ENCODE measurements at places on chromosomes 4 and X. TPM values are rescaled to one million over a fixed set of nuclear protein-coding genes. Genes with fewer than 3 reads are reported as not detected.
A peak's percentile ranks its signal among the peaks of the same experiment; 100 is the strongest.

HERC6 gene
- 6.8 TPM for total RNA-seq

ARMCX5 gene
- 9.1 TPM for total RNA-seq

GRCh38 chr4:23839279-23839678 is 50.6 kb downstream of the PPARGC1A start:
- DNase-seq = no peak

- DNase-seq = no peak
These were observed 786 bp upstream of the MAGEH1 start for GRCh38 chrX:55451141-55451540.

GRCh38 chr4:144714166-144714565 is 68.2 kb downstream of the HHIP start:
- DNase-seq = no peak

GRCh38 chr4:5340991-5341451 is 289.7 kb downstream of the STK32B start:
- peak; percentile 41 for DNase-seq

WDR45 gene
- 65.5 TPM for total RNA-seq

TRO gene
- 9.9 TPM for total RNA-seq

DNA sequence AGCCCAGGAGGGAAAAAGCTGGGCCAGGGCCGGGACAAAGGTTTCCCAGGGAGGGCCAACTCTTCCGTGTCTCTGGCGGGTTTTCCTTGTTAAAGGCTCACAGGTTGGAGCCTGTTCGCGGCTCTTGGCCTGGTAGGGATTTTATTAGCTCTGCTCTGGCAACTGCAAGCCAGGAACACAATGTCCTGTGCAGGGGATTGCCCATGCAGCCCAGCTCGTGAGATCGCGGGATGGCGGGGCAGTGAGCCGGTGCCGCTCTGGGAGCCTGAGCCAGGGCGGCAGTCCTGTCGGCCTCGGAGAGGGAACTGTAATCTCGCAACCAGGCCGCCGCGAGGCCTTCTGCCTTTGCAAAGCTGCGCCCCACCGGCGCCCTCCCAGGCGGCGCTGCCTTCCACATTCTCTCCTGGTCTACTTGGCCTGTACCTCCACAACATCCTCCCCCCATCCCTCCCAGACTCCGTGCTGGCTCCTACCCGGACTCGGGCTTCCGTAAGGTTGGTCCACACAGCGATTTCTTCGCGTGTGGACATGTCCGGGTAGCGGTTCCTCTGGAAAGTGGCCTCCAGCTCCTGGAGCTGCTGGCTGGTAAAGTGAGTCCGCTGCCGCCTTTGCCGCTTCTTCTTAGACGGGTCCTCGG is 2.1 kb downstream of the PITX2 start:
- DNase-seq = no peak

DNA sequence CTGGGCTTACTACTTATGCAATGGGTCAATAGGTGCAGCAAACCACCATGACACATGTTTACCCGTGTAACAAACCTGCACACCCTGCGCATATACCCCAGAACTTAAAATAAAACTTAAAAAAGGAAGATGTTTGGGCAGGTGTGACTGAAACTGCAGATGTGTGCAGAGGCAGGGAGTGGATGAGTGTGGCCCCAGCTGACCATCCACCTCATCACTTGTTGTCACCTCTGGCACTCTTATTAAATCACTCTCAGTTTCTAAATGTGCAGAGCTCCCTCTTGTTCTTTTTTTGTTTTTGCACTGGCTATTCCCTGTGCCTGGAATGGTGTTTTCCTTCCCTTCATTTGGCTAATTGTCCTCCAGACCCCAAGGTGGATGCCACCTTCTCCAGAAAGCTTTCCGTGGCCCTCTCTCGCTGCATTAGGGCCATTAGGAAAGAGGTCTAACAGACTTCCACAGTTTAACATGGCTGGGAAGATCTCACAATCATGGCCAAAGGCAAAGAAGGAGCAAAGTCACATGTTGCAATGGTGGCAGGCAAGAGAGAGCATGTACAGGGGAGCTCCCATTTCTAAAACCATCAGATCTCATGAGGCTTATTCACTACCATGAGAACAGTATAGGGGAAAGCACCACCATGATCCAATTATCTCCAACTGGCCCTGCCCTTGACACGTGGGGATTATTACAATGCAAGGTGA is 58.5 kb downstream of the SLC2A9 start:
- DNase-seq = no peak

CCDC158 gene
- total RNA-seq = not detected

NUDT11 gene
- 10.0 TPM for total RNA-seq

GRCh38 chrX:50071494-50071893 is 129.3 kb downstream of the AKAP4 start:
- DNase-seq = no peak

DNA sequence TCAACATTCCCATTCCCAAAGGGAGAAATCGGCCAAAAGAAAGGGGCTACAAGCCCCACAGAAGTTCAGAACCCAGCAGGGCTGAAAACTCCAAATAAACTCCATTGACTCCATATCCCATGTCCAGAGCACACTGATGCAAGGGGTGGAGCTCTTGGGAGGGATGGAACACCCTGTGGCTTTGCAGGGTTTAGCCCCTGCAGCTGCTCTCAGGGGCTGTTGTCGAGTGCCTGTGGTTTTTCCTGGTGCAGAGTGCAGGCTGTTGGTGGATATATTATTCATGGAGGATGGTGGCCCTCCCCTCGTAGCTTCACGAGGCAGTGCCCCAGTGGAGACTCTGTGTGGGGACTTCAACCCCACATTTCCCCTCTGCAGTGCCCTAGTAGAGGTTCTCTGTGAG is 53.7 kb downstream of the PDGFRA start:
- DNase-seq = peak; percentile 15

DNA sequence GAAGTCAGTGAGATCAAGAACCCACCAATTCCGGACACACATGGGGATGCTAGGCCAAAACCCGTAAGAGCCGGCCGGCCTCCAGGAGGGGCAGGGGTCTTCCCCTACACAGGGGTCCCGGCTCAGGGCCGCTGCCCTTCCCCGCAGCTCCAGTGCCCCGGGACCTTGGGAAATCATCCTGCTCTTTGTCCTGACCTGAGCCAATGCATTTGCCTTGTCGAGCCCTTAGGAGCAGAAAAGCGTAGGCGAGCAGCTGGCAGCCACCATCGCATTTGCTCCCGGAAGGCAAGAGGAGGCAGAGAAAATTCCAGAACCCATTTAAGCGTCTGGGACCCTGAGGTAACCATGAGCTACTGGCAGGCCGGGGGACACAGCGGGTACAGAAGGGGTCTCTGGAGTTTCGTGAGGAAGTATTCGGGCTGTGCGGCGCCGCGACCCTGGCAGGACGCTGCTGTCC is 7.4 kb upstream of the TNIP2 start:
- DNase-seq = no peak

MAGEB17 gene
- not detected for total RNA-seq

FAAH2 gene
- not detected for total RNA-seq

GRCh38 chrX:135000516-135000915 is 9.7 kb downstream of the SMIM10 start:
- no peak for DNase-seq

DNA sequence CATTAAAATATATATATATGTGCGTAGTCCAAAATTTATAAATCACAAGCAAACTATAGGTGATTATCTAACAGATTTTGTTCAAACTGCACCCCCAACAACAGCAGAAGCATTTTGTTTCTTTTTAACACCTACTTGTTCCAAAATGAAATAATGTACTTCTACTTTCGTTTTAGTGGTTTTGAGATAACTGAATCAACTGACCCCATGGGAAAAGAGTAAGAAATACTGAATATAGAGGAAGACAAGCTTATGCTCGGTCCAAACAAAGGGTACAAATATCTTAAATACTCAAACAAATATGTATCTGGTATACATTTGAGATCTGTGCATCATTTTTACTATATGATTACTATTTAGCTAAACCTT is 22.4 kb downstream of the MAP7D3 start:
- no peak for DNase-seq

NR3C2 gene
- total RNA-seq = not detected

DNA sequence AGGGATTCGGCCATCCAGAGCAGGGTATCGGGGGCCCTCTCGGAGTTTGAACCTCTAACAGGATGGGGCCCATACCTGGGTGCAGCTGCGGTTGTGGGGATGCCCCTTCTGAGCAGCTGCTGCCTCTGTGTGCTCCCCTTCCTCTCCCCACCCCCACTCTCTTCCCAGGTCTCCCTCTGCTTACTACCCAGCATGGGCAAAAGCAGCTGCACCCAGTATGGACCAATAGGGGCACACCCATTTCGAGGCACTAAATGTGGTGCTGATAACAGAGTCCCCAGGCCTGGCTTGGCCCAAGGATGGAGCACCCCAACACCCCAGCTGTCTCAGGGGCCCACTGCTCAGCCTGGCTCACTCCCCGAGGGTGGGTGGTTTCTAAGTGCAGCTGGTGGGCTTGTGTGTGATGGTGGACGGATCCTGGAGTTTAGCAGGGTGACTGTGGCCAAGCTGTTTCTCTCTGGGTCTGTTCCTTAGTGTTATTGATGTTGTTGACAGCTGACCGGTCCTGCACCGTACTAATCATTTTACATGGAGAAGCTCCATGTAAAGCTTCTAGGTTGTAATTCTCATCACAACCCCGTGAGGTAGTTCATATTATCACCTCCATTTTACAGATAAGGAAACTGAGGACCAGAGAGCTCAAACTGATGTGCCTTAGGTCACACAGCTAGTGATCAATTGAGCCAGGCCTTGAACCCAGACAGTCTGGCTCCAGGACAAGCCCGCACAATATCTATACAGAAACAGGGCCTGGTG is 13.1 kb upstream of the KIAA0232 start:
- no peak for DNase-seq

NEIL3 gene
- 19.2 TPM for total RNA-seq

DNA sequence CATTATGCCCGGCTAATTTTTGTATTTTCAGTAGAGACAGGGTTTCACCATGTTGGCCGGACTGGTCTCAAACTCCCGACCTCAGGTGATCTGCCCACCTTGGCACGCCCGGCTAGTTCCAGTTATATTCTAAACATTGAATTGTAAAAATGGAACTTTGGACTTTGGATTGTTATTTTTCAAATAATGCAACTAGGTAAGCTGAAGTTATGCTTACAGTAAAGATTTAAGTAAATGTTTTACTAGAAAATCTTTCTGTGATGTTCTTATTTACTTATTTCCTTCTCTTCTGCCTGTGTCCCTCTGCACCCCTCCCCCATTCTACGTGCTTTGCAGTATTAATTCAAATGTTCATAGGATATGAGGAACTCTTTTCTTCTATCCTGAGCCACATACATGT is 26.1 kb downstream of the GK start:
- no peak for DNase-seq

ZIC3 gene
- total RNA-seq = not detected

ARR3 gene
- not detected for total RNA-seq

- DNase-seq = peak; percentile 1
These were observed 51.6 kb downstream of the KIT start for GRCh38 chr4:54709400-54709799.

DNA sequence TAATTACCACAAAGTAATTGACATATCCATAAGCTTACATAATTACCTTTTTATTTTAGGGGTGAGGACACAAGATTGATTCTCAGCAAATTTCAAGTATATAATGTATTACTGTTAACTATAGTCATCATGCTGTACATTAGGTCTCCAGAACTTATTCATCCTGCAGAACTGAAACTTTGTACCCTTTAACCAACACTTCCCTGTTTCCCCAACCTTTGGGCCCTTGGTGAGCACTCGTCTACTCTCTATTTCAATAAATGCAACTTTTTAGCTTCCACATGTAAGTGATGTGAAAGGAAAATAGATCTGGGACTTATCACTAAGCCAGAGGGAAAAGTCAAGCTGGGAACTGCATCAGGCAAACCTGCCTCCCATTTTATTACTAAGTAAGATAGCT is 33.6 kb upstream of the CCNG2 start:
- DNase-seq = no peak

- DNase-seq = no peak
These were observed 186.4 kb downstream of the AFAP1 start for GRCh38 chr4:7753271-7753670.

DNA sequence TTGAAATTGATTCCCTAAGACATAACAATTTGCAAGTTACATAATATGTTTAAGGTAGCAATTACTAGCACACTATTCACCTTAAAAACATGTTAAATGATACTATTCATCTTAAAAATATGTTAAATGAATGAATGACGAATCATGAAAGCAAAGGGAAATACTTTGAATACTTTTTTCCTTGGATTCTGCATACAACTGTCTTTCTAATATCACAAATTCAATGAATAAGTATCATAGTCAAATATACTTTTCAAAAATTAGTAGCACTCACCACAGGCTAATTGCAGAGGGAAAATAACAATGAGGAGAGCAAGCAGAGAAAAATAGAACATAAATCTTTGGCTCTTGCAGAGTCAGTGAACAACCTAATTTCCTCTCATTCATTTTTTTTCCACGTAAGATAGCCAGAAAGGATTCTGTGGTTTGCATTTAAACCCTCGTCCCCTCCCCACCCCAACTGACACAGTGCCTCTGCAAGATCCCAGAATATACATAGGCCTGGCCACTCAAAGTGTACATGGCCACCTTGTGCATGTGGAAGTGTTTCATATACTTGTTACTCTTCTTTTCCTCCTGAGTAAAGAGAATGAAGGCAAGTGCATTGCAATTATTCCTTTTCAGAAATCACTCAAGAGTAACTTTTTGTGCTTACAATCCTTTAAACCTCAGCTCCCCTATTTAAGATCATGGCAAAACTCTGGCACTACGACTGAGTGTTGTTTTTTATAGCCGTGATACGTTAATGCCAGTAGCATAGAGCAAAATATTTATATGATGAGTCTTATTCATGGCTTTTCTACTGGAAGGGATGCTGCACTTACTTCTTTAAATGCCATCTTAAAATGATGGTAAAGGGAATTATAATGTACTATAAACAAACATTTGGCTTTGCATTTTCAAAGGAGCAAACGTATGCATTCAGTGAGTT is 236.4 kb downstream of the PDGFC start:
- DNase-seq = peak; percentile 24

DNA sequence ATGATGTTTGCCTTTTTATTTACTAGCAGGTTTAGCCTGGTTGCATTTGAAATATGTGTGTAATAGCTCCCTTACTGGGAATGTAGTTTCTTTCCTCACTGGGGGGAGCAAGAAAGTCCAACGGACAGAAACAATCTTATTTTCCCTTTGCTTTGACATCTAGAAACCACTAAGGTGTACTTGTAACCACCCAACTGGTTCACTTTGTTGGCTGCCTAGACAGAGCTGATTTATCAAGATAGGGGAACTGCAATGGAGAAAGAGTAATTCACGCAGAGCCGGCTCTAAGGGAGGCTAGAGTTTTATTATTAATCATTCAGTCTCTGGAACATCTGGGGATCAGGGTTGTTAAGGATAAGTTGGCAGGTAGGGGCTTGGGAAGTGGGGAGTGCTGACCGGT is 30.3 kb downstream of the XG start:
- no peak for DNase-seq
